ENCODE measurements at places on chromosomes 11 and 22.

GRCh38 chr11:119520400-119520799 is 97.4 kb upstream of the THY1 start:
- DNase-seq = no peak

DNA sequence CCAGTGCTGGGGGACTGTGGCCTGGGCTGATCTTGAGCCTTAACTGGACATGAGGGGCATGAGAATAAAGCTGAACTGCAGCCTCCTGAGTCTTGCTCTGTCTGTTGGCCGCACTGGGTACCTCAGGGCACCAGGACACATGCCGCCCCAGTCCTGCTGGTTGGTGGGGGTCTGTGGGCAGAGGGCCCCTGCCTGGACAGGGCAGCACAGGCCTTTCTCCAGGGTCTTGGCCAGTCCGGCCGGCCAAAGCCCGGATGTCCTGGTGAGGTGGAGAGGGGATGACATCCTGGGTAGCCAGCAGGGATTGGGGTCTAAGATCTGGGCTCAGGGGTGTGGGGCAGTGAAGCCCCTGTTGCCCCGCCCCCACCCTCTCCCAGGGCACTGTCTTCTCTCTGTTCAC is 1.5 kb upstream of the RPS6KA4 start:
- DNase-seq = no peak

- no peak for DNase-seq
Measured at GRCh38 chr11:25597696-25598095, 734.2 kb upstream of the ANO3 start.

GRCh38 chr11:78688460-78688859 is 113.8 kb upstream of the NARS2 start:
- DNase-seq = no peak

DNA sequence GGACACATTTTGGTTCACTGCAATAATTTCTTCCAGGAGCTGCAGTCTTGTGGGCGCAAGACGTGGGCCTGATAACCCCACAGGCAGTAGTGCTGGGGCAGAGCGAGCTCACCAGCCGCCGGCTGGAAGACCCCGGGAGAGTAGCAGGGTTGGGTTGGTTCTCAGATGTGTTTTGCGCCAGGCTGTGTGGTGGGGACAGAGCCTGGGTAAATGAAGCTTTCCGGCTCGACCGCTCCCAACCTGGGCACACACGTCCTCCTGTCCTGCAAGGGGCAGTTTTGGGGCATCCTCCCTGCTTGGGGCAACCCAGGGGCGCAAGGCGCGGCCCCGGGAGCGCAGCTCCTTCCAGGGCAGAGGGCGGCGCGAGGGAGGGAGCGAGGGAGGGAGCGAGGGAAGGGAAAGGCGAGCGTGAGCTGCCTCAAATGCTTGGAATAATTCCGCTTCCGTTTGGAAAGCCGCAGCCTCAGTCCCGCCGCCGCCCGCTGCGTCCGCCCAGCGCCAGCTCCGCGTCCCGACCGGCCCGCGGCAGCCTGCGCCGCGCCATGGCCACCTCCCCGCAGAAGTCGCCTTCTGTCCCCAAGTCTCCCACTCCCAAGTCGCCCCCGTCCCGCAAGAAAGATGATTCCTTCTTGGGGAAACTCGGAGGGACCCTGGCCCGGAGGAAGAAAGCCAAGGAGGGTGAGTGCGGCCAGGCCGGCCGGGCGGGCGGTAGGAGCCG is at the start of gene PARVA:
Gene PARVA (plus strand): TSS at position 466 of the 718 bp plus-strand sequence. CDS start 77 bp downstream, at position 543.
- peak; percentile 90 for DNase-seq

DNA sequence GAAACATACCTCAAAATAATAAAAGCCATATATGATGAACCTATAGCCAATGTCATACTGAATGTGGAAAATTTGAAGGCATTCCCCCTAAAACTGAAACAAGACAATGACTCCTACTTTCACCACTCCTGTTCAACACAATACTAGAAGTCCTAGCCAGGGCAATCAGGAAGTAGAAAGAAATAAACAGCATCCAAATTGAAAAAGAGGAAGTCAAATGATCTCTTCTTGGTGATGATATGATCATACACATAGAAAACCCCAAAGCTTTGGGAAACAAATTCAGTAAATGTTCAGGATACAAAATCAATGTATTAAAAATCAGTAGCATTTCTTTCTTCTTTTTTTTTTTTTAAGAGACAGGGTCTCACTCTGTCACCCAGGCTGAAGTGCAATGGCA is 109.9 kb downstream of the DLG2 start:
- no peak for DNase-seq

GRCh38 chr11:102853956-102854355 is 10.5 kb upstream of the MMP3 start:
- no peak for DNase-seq

DNA sequence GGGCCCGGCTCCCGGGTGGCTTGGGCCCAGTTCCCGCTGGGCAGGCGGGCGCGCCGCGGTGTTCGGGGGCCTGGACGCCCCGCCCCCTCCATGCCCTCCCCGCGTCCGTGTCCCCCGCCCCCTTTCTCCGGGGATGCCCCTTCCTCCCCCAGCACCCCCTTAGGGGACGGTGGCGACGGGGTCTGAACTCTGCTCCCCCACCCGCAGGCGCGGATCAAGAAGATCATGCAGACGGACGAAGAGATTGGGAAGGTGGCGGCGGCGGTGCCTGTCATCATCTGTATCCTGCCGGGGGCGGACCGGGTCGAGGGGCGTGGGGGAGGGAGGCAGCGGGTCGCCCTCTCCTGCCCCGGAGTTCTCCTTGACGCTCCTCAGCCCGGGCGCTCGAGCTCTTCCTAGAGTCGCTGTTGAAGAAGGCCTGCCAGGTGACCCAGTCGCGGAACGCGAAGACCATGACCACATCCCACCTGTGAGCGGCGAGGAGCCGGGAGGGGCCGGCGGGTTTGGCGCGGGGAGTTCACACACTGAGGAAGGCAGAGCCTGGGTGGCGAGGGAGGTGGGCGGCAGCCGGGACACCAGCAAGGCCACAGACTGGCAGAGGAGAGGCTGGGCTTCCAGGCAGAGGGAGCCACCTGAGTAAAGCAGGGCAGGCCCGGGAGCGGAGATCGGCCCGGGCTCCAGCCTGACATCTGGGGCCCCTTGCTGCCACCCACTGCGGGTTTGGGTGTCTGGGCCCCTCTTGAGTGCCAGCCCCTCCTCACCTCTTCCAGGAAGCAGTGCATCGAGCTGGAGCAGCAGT is 546 bp downstream of the DRAP1 start:
- DNase-seq = peak; percentile 58

GRCh38 chr11:17405232-17406005 is 17.0 kb upstream of the KCNJ11 start:
- peak; percentile 67 for DNase-seq

GRCh38 chr11:73260127-73260457 is 12.0 kb upstream of the P2RY6 start:
- DNase-seq = no peak

- DNase-seq = peak; percentile 89
Measured at GRCh38 chr22:38755155-38755910, 465 bp downstream of the SUN2 start.

GRCh38 chr11:27487706-27488105 is 15.1 kb upstream of the LGR4 start:
- no peak for DNase-seq

DNA sequence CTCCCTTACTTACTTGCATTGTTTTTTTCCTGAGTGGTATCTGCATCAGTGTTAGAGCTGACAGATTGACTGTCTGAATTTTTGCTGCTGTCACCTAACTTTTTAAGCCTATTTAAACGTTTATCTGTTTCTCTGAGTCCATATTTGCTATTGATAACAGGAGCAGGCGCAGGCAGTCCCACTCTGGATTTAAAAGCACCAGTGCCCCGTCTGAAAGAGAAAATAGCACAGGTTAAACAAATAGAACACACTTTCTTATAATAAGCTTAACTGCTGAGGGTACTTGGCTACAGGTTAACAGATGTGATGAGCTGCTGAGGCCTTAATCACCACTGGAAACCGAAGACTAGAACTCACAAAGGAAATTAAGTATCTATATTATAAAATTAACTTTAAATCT is 45.8 kb upstream of the CHKA start:
- DNase-seq = no peak

GRCh38 chr11:16326679-16327297 is 29.6 kb downstream of the SOX6 start:
- peak; percentile 1 for DNase-seq

DNA sequence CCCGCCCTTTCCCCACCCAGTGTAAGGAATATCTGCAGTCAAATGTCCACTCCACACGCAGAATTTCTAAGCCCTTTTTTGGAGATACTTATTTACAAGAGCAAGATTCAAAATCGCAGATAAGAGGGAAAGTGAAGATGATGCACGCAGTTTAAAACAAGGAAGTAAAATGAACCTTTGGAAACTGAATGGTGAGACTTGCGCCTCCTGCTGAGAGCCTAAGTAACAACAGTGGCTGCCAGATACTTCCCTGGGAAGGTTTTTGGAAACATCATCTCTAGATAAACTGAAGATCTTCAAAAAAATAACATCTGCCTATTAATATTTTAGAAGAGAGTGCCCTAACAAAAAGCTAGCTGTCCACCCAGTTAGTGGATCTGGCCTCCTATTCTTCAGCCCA is 963.1 kb upstream of the FAT3 start:
- DNase-seq = no peak

DNA sequence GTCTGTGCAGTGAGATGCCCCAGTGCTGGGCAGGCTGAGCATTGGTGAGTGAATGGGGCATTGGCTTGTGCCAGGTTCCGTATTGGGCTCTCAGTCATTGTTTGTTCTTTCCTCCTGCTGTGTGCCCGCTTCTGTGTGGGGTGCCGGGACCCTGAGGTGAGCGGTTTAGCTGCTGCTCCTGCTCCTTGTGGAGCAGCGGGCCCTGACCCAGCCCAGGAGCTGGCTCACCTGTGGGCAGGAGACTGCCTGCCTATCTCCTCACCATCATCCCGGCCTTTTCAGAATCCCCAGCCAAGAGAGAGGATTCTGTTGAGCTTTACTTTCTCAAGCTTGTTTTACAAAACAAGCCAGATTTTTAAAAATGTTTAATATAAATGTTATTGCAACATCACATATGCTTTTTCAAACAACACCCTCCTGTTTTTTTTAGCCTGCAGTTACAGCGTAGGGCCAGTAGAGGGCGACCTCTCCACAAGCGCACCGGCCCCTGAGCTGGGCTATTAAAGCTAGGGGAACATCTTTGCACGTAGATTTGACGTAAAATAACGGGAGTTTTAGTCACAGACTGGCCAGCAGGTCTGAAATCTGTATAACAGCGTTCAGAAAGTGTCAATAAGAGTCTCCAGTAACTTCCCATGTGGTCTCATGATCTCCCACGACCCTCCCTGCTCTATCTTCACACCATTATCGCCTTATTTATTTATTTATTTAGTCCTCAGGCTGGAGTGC is 25.1 kb upstream of the RELT start:
- DNase-seq = peak; percentile 79

GRCh38 chr22:22818861-22819855 is 68.5 kb upstream of the IGLL5 start:
- no peak for DNase-seq

DNA sequence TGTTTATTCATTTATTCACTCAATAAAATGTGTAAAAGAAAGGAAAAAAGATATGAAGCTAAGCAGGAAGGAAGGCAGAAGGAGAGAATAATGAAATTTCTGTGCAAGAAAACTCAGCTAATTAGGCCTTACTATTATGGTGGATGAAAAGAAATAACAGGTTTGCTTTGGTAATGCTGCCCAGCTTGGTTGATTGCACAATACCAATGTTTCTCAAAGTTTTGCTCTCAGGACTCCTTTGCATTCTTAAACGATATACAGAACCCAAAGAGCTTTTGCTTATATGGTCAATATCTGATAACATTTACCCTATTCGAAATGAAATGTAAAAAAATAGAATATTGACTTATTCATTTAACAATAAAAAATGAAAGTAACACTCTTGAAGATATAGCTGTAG is 7.3 kb upstream of the CTSC start:
- DNase-seq = no peak

DNA sequence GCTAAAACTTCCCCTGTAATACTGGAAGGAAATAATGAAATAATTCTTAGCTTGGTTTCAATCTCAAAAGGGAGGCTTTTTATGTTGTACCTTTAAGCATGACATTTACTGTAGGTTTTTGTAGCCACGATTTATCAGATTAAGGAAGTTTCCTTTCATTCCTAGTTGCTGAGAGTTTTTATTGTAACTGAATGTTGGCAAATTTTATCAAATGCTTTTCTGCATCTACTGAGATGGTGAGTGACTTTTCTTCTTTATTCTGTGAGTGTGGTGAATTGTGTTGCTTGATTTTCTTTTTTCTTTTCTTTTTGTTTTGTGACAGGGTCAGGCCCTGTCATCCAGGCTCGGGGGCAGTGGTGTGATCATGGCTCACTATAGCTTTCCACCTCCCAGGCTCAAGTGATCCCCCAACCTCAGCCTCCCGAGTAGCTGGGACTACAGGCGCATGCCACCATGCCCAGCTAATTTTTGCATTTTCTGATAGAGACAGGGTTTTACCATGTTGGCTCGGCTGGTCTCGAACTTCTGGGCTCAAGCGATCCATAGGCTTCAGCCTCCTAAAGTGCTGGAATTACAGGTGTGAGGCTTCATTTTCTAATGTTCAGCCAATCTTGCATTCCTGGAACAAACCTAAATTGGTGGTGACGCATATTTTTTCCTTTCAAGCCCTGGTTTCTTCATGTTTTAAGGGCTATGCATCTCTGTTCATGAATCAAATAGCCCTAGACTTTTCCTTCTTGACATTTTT is 26.2 kb downstream of the SUSD2 start:
- DNase-seq = no peak

GRCh38 chr11:2708757-2709281 is 9.0 kb upstream of the KCNQ1OT1 start:
- no peak for DNase-seq

DNA sequence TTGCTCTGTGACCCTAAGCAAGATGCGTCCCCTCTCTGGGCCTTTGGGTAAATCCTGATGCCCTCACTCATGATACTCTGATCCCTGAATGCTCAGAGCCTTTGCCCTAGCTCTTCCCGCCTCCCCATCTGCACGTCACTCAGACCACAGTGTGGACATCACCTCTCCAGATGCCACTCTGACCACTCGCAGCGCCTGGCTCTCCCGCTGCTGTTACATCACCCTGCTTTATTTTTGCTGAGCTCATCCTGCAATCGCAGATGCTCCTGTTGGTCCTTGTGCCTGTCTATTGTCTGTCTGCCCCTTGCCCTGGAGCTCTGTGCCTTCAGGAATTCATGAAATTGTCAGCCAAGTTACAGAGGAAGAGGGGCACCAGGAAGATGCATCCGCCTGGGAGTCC is 5.5 kb downstream of the OSM start:
- no peak for DNase-seq
